EL (cell line): ENCODE measurements at places on chromosomes 5 and 9.

GRCh38 chr9:128192601-128193371 is 1.4 kb upstream of the CIZ1 start:
- DNase-seq: peak; percentile 95

- DNase-seq: peak; percentile 33
Measured at GRCh38 chr9:126375386-126375785, 48.8 kb downstream of the MVB12B start.

GRCh38 chr5:172892713-172893112 is 58.7 kb downstream of the ERGIC1 start:
- DNase-seq: no peak

DNA sequence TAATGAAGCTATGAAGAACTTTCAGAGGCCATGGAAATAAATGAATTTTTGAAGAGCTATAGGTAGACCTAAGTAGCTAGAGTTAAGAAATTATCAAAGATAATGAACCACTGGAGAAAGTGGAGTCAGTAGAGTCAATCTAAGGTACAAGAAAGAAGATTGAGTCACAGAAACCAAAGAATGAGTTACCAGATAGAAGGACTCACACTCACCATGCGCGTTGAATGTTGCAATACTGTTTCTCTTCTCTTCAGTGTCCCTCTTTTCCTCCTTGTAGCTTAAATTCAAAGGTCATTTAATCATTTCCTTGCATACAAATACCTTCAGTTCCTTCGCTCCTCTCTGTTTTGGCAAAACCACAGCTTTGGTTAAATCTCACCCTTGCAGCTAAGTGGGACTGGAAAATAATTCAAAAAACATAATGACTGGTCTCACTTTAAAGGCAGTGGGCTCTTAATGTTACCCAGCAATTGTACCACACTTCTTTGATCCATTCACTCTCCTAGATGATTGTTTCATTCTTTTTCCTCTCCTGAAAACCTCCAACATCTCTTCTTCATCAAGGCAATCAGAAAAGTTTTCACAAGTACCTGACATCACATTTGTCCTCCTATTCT is 58.3 kb downstream of the NIPBL start:
- no peak for DNase-seq

GRCh38 chr5:67512758-67513157 is 316.2 kb upstream of the CD180 start:
- no peak for DNase-seq

DNA sequence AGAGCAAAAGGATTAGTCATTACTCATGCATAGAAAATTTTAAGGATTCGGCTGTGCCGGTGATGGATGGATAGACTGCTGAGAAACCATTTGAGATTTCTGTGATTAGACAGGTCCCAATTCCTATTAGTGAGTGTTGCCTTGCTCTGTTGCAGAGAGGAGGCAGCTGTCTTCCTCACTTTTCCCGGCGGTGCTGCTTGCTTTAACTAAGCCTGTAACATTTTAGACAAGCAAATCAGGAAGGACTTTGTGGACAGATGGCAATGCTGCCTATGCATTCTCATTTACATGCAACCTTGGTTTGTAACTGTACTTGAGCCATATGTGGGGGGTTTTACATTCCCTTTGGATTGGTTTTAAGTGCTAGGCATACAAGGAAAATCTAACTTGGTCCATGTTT is 1176.3 kb downstream of the CDH18 start:
- no peak for DNase-seq

- DNase-seq: no peak
Measured at GRCh38 chr5:116419258-116419657, 155.4 kb downstream of the SEMA6A start.

DNA sequence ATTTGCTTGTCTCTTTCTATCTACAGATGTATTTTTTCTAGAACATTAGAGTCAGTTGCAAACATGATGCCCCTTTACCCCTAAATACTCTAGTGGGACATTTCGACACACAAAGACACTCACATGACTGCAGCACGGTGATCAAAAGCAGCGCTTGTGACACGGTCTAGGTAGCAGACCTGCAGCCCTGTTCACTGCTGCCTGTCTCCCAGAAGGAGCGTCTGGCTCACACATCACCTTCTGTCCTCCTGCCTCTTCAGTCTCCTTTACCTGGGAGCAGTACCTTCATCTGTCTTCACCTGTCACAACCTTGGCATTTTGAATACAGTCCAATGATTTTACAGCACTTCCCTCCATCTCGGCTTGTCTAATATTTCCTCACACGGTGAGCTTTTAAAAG is 51.9 kb upstream of the SH3PXD2B start:
- DNase-seq: no peak

GRCh38 chr5:124599028-124599973 is 147.1 kb downstream of the ZNF608 start:
- DNase-seq: peak; percentile 23

DNA sequence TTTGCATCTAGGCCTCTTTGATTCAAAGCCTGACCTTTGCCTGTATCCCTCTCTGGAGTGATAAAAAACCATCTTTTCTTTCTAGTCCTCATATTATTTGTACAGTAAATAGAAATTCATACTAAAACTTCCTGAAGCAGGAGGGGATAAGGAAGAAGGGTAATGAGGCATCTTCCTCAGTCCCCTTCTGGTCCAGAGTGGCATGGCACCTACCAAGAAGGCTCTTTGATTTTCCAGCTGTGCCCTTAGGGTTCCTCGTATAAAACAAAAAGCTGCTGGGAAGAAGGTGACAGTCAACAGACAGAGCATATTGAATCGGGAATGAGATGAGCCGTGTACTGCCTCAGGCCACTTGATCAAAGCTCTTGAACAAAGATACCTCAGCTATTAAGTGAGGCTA is 71.9 kb upstream of the SPDL1 start:
- no peak for DNase-seq

- no peak for DNase-seq
Measured at GRCh38 chr9:137462986-137463930, 4.1 kb upstream of the NSMF start.

DNA sequence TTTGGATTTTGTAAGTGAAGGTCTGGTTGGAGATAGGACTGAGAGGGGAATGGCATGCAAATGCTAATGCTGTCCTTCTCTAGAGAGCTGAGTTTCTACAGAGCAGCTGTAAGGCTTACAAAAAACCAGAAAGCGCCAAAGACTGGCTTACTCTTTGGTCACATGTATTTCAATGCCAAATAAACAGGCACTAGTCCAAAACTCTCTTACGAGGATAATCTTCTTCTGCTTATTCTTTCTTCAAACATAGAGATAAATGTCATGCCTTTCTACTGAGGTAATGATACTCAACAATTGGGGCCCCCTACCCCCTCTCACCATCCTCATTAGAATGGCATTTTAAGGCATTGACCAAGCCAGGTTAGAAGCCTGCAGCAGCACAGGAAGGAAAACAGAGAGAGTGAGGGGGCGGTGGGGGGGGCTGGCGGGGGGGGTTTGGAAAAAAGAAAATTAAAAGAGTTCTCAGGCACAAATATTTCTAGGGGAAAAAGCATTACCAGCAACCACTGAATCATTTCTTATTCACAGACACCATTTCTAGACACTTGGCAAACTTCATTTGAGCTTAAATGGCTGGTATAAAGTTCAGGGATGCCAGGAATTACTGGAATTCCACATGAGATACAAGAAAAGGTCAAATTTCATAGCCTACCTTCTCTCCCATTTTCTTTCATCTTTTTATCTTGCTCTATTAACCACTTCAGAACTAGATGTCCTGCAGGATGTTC is 34.0 kb downstream of the PUM3 start:
- peak; percentile 96 for DNase-seq

DNA sequence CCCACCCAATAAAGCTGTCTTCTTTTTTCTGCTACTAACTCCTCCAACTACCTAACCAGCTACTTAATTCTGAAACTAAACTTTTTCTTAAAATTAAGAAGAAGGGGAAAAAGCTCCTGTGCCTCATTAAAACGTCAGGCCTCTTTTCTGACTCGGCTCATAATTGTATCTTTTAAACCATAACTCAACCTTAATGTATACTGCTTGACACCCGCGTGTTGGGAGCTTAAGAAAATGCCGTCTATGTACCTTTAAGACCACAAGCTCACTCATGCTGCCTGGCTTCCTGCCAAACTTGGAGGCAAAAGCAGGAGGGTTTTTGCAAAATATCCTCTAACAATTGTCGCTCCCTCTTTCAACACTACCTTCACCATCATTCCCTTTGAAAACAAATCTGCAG is 5.0 kb downstream of the EBF1 start:
- peak; percentile 64 for DNase-seq

GRCh38 chr9:133726401-133727276 is 11.5 kb downstream of the SARDH start:
- peak; percentile 55 for DNase-seq

DNA sequence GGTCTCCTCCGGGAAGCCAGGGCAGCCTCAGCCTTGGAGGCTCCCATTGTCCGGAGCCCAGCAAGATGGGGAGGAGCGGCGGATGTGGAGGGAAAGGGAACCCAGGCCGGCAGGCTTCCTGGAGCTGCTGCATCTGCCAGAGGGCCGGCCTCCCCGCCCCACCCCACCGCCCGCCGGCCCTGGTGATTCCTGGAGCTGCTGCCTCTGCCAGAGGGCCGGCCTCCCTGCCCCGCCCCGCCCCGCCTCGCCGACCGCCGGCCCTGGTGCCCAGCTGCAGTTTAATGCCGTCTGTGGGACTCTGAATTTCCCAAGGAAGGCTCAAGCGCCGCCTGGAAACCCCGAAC is 31.6 kb downstream of the EXD3 start:
- no peak for DNase-seq

DNA sequence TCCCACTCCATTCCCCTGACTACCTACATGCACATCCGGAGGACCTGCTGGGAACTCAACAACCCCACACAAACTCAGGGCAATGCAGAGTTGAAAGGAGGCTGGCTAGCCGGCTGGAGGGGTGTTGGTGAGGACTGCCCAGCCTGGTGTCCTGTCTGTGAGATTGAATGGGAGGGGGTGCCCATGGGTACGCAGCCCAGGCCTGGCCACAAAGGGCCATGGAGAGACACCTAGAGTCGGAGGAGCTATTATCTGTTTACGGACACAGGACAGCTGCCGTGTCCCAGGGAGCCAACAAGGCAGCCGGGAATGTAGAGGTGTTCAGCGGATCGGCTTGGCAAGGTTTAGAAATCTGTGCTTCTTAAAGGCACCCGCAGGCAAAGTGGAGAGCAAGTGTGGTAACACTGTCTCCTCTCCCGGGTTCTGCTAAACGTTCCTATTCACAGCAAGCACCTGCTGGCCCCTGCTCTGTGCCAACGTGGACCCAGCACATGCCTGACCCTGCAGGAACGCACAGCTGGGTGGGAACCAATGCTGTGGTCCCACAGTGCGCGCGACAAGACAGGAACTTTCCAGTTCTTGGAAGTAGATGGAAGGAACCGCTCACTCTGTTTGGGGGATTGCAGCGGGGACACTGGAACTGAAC is 166.7 kb downstream of the DAB2IP start:
- DNase-seq: no peak

DNA sequence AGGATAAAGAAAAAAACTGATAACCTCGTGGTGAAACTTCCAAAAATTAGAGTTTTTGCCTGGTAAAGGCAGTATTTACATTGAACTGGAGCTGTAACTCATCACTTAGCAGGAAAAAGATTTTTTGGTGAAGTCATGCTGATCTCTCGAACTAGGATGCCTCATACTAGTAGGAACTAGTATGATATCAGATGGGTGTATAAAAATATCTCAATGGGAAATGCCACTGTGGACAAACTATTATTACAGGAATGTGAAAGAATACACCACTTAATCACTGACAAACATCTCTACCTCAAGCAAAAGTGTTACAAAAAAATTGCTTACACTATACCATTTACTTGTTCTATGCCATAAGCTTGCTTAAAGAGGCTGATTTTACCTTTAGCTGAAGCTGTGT is 28.4 kb downstream of the RFX3 start:
- DNase-seq: peak; percentile 59

DNA sequence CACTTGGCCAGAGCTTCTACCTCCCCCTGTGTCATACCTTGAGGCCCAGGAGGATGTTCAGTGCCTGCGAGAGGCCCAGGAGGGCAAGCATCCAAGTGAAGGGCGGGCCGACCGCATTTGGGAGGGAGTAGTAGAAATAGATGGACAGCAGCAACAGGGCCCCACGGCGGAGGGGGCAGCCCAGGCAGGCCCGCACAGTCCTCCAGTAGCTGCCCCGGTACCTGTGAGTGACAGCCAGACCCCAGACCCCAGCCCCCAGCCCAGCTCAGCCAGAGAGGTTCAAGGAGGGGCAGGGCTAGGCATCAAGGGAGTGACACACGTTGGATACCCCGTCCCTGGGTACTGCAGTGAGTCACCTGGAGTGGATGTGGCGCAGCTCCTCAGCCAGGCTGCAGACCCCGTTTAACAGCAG is 1.4 kb downstream of the STING1 start:
- DNase-seq: no peak

DNA sequence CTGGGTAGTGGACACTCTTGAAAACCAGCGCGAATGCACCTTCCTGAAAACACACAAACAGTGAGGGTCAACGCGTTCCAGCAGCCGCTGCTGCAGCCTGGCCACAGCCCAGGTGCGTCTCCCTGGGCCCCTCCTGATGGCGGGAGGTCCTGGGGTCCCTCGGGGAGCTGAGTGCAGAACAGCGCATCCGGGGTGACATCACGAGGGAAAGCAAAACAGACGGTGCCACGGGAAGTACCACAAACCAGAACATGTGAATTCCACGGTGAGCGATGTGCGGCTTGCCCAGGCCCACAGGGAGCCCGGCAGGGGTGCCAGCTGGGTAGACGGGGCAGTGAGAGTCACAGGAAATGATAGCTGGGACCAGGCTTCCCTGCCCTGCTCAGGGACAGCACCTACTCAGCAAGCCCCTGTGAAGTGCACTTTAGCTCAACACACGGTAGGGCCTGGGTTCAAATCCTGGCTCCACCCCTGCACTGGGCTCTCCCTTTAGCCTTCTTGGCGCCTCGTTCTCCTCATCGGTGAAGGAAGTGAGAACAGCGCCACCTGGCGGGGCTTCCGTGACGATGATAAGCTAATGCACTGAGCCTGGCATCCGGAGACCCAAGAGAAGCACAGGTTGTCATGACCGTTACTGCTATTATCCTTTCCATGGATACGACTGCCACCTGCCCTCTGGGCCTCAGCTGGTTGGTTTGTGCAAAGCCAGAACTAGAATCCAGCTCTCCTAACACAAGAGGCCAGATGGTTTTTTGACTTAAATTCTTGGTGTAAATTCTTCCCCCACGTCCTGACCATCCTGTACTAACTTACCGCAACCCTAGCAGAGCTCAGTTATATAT is 24.6 kb downstream of the GFPT2 start:
- DNase-seq: peak; percentile 76

DNA sequence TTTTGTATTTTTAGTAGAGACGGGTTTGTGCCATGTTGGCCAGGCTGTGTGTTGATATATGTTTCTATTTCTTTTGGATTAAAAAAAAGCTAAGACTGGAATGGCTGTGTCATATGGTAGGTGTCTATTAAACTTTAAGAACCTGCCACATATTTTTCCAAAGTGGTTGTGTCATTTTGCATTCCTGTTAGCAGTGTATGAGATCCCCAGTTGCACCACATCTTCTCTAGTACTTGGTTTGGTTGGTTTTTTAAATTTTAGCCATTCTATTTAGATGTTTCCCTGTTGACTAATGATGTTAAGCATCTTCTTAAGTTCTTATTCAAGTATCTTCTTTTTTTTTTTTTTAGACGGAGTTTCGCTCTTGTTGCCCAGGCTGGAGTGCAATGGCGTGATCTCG is 36.2 kb upstream of the MEGF9 start:
- DNase-seq: no peak
